ENCODE measurements at places on chromosomes 6 and 20. TPM values are rescaled to one million over a fixed set of nuclear protein-coding genes. Genes with fewer than 3 reads are reported as not detected.
A peak's percentile ranks its signal among the peaks of the same experiment; 100 is the strongest.

DNA sequence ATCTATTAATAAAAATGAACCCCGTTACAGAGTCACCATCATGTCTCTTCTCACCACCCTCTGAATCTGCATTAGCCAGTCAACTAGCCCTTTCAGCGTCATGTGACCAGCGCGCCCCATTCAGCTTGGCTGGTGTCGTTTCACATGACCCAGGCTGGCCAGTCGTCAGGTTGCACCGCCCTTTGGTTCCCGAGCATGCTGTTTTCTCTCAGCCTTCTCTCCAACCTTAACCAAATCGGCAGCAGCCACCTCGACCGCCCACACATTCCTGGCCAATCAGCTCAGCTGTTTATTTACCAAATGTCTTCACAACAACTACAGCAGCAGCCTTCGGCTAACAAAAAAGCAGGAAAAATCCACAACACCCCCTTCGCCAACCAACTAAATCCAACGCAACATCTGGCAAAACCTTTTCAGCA, 5.6 kb downstream of the SRSF3 start:
- peaks cover 77% of the 10 kb centered on the region for H3K4me1 ChIP-seq
- peak; percentile 35 for DNase-seq
- peaks cover 64% of the 10 kb centered on the region for H3K36me3 ChIP-seq
- H3K27ac ChIP-seq, result no peak overlapping the region
- H3K27me3 ChIP-seq, result peaks cover 42% of the 10 kb centered on the region
- H3K4me3 ChIP-seq, result peak overlapping the region; percentile 97

- no peaks in the 10 kb centered on the region for H3K27me3 ChIP-seq
- H3K4me3 ChIP-seq, result no peak overlapping the region
- H3K4me1 ChIP-seq, result no peaks in the 10 kb centered on the region
Measured at GRCh38 chr6:123990376-123990775, 186.7 kb downstream of the NKAIN2 start.

The SLA2 gene
- 0.16 TPM for total RNA-seq

The IRAK1BP1 gene
- total RNA-seq, result 7.8 TPM

The ZMYND8 gene
- total RNA-seq, result 86.0 TPM
